ENCODE measurements at places on chromosomes 11 and 22. TPM values are rescaled to one million over a fixed set of nuclear protein-coding genes. Genes with fewer than 3 reads are reported as not detected.

DNA sequence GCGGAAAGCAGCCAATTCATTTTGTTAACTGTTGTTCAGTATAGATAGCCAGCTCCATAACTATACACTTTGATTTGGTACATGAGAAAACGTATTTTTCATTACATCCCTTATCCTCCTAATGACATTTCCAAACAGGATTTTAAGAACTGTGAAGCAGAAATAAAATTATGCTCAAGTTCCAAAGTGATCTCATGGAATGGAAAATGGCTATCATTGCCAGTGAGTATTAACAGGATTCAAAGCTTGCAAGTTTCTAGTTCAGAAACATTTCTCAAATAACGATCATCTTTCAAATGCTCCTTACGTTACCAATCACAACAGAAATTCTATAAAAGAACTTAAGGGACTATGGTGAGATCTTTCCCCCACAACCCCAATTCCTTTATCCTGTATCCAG, 53.7 kb downstream of the CADM1 start:
- peak; percentile 59 for DNase-seq

CRYAB gene
- 90.5 TPM for total RNA-seq

GRCh38 chr22:44005524-44005923, 18.6 kb upstream of the PARVB start:
- no peak for DNase-seq

DNA sequence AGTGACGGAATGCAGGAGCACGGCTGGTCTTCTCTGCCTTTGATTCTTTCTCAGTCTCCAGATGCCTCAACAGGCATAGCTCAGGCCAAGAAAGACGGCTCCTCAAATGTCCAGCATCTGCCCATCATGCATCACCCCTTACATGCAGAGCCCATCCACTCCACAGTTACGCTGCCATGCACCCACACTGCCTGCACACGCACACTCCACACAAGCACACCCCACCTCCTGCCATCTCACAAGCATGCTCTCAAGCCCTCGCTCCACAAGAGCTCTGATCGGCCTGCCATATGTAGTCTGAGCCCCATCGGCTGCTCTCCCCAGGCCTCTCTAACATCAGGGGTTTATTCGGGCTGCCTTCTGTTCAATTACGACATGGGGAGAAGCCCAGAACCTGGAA, 18.8 kb downstream of the SCN4B start:
- DNase-seq = no peak

LMF2 gene
- 30.8 TPM for total RNA-seq

FXYD2 gene
- total RNA-seq = 3.6 TPM

DNA sequence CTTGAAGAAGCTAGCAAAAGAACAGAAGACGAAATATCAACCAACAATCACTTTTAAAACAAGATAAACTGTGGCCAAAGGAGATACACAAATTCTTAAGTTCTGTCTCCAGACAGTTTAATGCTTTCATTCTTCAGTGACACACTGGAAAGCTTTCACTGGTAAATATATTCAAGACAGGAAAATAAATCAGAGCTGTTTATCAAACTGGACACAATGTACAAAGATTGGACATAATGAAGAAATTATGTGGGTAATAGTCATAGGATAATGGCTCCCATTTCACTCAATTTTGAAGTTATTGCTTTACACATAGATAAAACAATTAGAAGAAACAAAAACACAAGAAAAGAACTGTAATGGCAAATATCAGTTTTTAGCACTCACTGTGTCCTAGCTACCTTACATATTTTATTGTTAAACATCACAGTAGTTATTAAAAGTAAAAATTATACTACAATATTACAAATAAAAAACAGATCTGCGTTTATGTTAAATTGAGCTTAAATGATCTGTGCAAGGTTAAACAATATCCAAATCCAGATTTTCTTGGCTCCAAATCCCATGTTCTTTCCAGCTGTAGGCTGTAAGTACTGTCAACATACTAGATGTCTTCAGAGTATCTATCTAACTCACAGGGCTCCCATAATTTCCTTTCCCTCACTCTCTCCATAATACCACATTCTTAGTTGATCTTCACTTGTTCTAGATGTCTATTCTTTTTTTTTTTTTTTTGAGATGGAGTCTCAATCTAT, 38.6 kb upstream of the NOX4 start:
- peak; percentile 10 for DNase-seq

DNA sequence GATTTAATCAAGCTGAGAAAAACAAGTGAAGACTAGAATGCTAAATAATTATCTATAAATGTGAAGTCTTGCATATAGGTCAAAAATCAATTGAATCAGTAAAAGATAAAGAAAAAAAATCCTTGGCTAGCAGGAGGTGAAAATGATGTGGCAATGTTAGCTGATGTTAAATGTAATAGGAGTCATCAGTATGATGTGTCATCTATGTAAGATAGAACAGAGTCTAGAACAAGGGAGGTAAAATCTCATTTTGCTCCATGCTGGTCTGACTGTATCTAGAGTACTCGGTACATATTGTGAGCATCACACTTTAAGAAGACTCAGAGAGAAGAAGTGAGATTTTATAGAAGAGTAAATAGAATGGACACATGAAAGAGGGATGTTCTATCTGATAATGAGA, 721.2 kb downstream of the ETS1 start:
- no peak for DNase-seq

DEUP1 gene
- total RNA-seq = not detected

GRCh38 chr22:48267681-48268080, 1505.2 kb downstream of the TBC1D22A start:
- no peak for DNase-seq

KRTAP5-9 gene
- not detected for total RNA-seq

MS4A12 gene
- total RNA-seq = not detected

DNA sequence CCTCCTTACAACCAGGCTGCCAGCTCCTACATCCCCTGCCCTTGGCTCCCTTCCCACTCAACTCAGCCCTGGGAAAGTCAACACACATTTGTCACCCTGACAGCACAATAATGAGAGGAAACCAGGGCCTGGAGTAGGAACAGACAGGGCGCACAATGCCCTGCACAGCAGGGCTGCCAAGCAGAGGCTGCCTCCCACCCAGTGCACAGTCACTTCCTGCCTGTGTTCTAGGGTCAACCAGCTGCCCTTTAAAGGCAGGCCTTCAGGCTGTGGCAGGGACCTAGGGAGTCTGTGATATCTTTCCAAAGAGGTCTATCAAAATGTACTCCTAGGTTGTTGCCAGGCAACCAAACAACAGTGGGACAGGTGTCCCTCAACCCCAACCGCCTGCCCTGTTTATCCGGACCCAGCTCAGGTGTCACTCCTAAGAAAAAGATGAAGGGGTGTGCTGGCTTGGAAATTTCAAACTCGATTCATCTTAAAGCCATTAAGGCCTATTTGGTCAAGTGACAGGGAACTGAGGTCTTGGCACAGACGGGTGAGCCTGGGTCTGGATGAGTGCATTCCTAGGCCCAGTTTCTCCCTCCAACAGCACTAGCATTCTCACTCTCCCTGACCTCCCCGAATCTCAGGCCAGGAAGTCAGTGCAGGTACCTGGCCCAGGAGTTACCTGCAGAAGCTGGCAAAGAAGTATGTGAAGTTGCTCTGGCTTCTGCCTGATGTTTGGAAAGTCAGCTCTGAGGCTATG, 110.3 kb upstream of the PITPNB start:
- peak; percentile 69 for DNase-seq

DNA sequence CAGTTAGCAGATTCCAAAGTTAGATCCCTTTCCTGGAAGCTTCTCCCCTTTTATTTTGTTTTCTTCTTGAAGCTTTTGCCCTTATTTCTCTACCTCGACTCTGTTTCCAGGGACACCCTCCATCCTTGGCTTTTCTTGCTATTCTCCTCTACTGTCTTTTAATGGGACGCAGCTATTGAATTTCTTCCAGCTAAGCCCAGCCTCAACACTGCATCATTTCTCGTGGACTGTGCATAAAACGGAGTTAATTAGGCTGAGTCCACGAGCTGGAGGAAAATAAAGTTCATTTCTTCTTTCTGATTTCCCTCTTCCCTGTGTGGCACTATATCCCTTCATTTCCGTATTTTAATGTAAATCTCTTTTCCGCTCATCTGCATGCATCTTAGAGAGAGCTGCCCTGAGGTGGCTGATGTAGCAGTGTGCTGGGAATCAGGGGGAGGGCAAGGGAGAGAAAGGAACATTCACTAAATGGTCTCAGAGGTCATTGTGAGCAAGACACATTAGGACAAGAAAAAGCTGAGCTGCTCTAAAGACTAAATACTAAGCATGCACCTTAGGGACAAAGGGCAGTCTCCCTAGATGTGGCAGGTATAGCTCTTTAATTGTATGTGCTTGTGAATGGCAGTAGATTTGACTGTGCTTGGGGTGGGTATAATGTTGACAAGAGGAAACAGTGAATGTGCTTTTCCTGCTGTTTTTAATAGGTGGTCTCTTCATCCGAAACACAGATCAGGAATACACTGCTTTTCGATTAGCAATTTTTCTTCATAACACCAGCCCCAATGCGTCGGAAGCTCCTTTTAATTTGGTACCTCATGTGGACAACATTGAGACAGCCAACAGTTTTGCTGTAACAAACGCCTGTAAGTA, 1.9 kb downstream of the GRIA4 start:
- DNase-seq = peak; percentile 7

- DNase-seq = no peak
Observed at GRCh38 chr11:113202431-113202830, 112.0 kb upstream of the TTC12 start.

DNA sequence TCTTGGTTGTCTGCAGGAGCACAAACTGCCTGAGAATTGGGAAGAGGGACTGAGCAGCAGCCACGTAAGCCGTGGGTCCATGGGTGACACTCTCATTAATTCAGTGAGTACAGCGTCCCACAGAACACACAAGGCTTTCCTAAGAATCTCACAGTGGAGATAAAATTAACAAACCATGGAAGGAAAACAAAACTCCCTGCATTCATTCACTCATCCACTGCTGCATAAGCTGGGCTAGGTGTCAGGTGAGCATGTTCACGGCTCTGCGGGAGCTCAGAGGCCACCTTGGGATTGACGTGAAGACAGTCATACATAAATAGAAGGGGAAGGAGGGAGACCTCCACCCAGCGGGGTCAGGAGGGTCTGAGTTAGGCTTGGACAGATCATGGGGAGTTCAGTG, 1442.7 kb downstream of the TBC1D22A start:
- no peak for DNase-seq

DNA sequence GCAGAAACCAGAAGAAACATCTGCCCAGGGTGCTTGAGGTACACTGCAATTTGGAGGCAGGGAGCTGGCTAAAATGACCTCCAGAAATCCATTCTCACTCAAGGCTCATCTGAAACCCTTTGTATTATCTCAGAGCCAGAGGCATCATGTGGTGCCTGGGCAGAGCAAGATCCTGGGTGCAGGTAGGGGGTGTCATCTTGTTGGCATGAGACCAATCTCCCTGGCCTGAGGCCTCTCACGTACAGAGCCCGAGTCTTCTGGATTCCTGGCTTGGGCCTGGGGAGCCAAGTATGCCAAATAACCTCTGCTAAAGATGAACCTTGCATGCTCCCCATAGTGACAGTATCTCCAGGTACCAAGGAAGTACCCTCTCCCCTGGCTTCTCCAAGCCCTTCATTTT, 2.4 kb downstream of the LMO1 start:
- DNase-seq = no peak

DNA sequence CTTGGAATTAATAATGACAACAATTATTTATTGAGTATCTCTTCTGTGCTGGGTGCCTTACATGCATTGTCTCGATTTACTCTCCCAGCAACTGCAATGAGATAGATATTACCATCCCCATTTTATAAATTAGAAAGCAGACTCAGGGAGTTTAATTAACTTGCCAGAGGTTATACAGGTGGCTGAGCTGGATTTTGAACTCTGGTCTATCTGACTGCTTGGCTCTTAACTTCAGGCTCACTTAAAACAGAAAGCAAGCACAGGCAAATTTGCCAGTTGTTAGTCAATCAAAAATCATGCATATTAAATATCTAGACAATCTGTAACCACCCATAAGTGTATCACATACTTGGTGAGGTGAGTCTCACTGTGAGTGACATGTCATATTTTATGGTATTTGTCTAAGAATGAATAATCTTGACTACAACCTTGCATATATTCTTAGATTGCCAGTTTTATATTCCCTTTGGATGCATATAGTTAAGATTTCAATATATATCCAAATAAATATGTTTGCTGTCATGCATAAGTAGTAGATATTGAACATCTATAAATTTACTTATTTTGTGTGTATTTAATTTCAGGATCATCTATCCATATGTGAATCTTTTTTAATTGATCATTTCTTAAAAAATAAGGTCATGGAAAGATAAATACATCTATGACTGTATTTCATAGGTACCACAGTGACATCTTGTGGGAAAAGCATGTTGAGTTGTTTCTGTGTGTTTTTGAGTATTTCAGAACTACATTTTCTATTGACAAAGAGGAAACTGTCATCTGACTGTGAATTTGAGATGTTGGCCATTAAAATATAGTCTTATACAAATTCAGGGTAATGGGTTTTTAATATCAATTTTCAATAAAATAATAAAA, 112.0 kb upstream of the ARHGAP42 start:
- peak; percentile 67 for DNase-seq

MRTFA gene
- total RNA-seq = 38.7 TPM

RELA gene
- 18.8 TPM for total RNA-seq

DNA sequence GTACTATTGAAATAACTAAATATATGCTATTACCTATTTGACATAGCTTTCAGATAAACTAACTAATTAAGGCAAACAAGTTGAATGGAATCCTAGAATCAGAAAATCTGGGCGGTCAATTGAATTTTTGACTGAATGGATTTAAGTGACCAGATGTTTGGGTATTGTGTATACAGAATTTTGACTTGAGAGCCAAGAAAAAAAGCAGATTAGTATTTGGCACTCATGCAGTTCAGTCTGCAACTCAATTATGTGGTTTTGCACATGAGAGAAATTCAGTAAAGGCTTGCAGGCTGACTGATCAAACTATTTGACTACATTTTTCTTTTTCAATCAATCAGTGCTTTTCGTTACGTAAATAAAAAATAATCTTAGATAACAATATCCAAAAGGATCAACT, 254.8 kb downstream of the GUCY1A2 start:
- DNase-seq = peak; percentile 68

MAPK8IP2 gene
- 1.2 TPM for total RNA-seq

DNA sequence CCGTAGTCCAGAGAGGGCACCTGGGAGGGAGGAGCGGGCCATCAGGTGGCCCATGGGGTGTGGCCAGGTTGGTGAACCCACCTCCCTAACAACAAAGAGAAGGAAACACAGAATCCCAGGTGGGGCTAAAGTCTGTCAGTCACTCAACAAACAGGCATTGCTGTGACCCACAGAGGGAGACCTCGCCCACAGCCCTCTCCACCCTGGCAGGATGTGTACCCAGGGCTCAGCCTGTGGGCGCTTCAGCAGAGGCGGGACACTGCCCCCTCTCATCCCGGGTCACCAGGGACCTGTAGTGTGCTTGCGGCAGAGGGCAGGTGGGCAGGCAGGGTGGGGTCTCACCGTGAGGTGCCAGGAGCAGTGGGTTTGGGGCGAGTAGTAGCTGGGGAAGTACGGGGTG, 25.1 kb downstream of the TMPRSS6 start:
- no peak for DNase-seq

- DNase-seq = no peak
Observed at GRCh38 chr22:30643055-30643875, 7.7 kb downstream of the SLC35E4 start.

ANO1 gene
- 36.7 TPM for total RNA-seq

- DNase-seq = peak; percentile 88
Observed at GRCh38 chr11:64396079-64396591, 37.2 kb downstream of the RPS6KA4 start.

Data from tongue (tissue), 3 donors.